ENCODE measurements at places on chromosomes 6 and 20.

GRCh38 chr6:134115715-134116074, 63.3 kb upstream of the SLC2A12 start:
- no peak for DNase-seq

GRCh38 chr6:26329763-26330511, 35.1 kb upstream of the BTN3A2 start:
- DNase-seq, result no peak

- no peak for DNase-seq
Observed at GRCh38 chr20:57545927-57546662, 14.8 kb upstream of the PCK1 start.

- no peak for DNase-seq
Observed at GRCh38 chr20:7843613-7844012, 96.6 kb downstream of the HAO1 start.

GRCh38 chr6:51199733-51200260, 381.1 kb downstream of the TFAP2B start:
- no peak for DNase-seq

DNA sequence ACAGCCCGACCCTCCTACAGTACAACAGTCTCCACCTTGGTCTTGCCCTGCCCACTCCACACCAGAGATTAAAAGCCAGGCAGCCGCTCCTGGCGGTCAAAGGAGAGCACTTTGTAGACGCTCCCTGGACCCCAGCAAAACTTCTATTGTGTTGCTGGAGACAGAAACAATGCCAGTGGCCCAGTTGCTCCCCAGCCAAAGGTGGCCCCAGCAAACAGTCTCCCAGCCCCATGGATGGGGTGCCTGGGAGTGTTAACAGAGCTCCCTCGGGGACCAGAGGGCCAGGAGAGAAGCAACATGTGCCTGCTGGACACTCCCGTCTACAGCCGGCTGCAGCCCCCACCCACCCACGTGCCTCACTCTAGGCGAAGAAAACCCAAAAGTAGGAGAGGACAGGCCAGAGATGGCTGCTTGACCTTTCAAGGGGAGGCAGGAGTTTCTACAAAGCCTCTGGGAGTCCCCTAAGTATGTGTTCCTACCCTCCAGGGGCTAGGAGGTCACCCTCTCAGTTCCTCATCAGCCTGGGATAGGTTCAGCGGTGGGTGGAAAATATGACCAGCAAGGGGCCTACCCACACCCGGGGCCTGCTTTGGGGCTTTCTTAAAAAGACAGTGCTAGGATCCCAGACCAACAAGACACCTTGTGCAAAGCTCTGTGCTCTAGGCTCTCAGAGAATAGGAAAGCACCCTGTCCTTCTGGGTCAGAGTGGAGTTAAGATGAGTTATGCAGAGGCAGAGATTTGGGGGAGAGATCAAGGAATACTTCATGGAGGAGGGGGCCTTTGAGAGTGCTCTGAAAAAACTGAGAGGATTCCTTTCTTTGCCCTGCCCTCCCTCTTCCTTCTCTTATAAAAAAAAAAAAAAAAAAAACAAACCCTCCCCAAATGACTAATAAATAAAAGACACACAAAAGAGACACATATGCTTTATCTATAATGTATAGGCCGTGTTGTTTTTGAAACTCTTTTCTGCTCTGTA, 19.0 kb upstream of the PREX1 start:
- no peak for DNase-seq

DNA sequence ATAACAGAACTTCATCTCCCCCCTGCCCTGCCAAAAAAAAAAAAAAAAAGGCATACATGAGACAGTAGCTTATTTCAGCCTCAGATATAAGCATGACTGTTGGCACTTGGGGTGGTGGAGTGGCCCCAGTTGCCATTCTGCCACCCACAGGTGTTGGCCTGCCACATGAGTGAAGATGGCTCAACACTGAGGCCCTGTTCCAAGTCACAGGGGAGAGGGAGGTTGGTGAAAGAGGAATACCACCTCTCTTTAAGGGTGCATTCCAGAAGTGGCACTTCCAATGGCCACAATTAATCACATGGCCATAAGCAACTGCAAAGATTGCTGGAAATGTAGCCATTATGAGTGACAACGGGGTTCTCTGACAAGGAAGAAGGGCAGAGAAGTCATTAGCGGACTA, 61.9 kb upstream of the JARID2 start:
- peak; percentile 5 for DNase-seq

GRCh38 chr6:157064502-157064901, 258.8 kb downstream of the TMEM242 start:
- no peak for DNase-seq

- DNase-seq, result no peak
Observed at GRCh38 chr6:53608396-53608795, 57.2 kb downstream of the KLHL31 start.

DNA sequence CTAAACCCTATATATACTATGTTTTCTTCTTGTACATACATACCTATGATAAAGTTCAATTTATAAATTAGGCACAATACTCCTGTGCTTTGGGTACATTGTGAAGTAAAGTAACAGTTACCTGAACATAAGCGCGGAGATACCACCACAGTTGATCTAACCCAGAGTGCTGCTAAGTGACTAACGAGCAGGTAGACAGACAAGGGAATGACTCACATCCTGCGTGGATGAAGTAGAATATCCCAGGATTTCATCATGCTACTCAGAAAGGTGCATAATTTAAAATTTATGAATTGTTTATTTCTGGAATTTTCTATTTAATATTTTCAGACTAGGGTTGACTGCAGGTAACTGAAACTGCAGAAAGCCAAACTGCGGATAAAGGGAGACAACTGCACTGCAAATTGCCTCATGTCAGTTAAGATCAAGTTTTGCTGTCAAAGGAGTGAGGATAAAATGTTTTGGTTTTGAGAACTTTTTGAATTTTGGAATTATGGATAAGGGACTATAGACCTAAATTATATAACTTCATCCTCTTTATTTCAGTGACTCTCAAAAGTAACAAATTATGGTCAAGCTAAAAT, 14.4 kb downstream of the MKKS start:
- no peak for DNase-seq

GRCh38 chr6:20497216-20498040, 36.8 kb upstream of the CDKAL1 start:
- no peak for DNase-seq

DNA sequence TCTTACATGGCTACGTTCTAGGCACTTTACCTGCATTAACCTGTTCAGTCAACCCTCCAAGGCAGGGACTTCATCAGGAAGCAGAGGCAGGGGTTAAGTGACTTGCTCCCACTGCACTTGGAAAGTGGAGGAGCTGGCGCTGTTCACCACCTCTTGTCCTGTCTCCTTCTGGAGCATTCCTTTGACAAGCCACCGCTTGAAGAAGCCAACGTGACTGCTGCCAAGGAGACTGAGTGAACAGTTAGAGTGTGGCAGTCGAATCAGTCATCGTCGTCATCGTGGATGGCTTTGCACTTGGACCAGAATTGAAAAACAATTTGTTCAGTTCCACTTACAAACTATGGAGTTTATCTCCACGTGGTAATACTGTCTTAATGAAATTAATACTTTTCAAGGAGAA, 60.9 kb downstream of the TULP4 start:
- no peak for DNase-seq

DNA sequence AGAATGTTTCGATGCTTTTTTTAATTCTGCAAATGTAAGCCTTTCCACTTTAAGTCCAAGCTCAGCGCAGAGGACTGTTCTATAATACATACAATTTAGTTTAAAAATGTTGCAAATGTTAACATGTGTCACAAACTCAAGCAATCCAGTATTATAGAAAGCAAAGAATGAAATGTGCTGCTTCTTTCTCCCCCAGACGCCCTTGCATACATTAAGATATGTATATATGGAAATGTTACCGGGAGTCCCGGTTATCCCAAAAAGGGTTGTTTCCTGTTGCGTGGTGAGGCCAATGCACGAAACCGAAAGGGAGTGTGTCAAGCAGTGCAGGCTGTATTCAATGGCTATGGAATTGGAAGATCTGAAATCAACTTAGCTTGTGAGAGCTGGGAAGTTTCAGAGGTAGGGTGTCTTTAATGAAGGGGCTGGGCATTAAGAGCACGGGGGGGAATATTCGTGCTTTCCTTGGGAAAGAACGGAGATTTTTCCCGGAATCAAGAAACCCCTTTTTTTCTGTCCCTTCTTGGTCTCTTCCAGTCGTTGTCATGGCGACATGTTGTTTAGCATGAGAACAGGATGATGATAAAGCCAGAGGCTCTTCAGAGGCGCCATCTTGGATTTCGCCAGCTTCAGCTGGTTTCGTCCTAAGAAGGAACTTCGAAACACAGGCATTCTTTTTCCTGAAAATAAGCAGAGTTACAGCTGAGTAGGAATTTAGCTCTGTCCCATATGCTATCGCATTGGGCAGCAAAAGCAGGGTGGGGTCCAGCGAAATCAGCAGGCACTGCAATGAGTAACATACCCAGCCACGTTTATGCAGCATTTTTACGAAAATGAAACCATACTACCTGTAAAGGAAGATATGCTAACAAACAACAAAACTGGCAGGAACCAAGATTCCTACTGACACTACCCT, 10.1 kb upstream of the NQO2 start:
- peak; percentile 64 for DNase-seq

DNA sequence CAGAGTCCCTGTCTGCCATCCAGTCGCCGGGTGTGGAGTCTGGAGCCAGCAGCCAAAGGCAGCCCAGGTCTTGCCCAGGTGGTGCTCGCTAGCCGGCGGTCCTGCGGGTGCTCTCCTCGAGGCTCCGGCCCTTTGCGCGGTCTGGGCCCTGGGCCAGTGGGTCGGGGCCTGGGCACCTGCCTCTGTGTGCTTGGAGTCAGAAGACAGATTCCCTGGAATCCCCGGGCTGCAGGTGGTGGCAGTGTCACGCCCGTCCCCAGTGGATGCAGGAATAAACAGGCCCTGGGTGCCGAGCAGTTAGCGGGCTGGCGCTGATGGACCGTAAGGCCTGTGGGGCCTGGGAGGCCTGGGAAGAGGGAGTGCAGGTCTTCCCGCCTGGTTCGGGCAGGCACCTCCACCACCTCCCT, 5.3 kb downstream of the SS18L1 start:
- no peak for DNase-seq

GRCh38 chr6:141252828-141253608, 879.7 kb upstream of the GJE1 start:
- no peak for DNase-seq

- no peak for DNase-seq
Observed at GRCh38 chr6:75892384-75892783, 143.3 kb downstream of the MYO6 start.

DNA sequence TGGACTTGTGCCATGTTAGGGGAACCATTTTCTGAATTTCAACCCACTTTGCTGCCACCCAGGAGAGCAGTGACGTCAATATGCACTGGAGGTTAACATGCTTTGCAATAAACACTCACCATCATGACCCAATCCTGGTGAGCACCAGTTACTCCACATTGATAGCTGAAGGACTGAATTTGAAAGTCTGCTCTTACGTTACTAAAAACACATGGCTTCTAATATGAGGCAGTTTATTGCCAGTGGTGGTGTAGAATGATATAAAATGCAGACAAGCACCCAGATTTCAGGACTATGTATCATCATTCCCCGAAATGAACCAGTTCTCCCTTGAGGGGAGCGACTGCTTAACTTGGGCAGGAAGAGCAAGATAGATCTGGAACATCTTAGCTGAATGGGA, 23.8 kb downstream of the RFPL4B start:
- no peak for DNase-seq

- no peak for DNase-seq
Observed at GRCh38 chr20:17671011-17671410, 11.0 kb downstream of the RRBP1 start.

DNA sequence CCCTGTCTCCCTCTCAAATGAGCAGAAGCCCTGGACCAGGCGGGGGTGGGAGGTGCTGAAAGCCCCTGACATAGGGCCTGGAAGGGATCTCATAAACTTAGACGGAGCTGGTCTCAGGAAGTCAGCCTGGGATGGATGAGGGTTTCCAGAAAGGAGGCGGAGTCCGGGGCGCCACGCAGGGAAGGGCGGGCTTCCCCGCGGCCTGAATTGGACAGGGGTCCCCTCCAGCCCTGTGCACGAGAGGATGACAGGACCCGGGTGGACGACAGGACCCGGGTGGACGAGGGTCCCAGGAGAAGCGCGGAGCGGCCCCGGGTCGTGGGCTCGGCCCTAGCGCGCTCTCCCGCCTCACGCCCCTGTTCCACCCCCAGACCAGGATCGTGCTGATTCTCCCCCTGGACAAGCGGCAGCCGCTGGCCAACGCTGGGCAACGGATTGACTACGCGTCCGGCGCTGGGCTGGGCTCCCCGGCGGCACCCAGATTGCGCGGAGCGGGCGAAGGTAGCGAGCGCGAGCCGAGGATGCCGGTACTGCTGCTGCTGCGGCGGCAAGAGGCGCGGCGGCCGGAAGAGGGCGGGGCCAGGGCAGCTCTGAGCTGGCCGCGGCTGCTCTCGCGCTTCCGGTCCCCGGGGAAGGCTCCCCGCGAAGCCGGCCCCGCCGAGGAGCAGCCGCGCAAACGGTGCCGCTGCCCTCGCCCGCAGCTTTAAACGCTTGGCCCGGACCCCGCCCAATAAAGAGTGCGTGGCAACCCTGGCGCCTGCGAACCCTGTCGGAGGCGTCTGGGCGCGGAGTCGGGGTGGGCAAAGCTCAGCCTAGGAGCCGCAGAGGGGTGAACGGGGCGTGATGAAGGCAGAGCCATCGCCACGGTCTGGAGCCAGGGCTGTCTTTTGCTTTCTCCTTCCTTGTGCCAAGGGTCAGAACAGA, 1.3 kb downstream of the C20orf144 start:
- peak; percentile 65 for DNase-seq

- DNase-seq, result no peak
Observed at GRCh38 chr6:28347119-28347518, 2.6 kb upstream of the ZKSCAN3 start.

DNA sequence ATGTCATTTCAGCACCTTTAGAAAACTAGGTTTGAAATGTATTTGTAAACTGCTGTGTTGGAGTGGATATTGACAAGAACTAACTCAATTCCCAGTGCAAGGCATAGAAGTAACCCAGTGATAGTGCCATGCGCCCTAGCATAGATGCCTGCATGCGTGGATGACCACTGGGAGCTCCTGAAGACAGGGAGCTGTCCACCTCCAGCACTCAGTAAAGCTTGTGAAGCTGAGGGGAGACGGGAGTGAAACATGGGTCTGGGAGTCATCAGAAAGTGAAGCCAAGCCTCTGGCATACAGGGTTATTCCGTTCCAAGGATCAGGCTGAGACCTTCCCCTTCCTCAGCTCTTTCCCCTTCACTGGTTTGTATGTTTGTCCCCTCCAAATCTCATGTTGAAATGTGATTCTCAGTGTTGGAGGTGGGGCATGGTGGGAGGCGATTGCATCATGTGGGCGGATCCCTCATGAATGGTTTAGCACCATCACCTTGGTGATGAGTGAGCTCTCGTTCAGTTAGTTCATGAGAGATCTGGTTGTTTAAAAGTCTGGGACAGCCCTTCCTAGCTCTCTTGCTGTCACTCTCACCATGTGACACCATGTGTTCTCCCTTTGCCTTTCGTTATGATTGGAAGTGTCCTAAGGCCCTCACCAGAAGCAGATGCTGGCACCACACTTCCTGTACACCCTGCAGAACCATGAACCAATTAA, 146.5 kb upstream of the FERMT1 start:
- DNase-seq, result no peak

GRCh38 chr6:151425561-151425960, 26.4 kb downstream of the RMND1 start:
- no peak for DNase-seq
